ENCODE measurements at places on chromosomes 2 and 18.

- DNase-seq = peak; percentile 49
Measured at GRCh38 chr2:216352653-216353270, 19.5 kb downstream of the MARCHF4 start.

- no peak for DNase-seq
Measured at GRCh38 chr18:6370410-6370809, 44.3 kb downstream of the L3MBTL4 start.

GRCh38 chr2:1623906-1624445 is 120.3 kb downstream of the PXDN start:
- no peak for DNase-seq

GRCh38 chr18:59090966-59091603 is 48.6 kb upstream of the SEC11C start:
- no peak for DNase-seq

DNA sequence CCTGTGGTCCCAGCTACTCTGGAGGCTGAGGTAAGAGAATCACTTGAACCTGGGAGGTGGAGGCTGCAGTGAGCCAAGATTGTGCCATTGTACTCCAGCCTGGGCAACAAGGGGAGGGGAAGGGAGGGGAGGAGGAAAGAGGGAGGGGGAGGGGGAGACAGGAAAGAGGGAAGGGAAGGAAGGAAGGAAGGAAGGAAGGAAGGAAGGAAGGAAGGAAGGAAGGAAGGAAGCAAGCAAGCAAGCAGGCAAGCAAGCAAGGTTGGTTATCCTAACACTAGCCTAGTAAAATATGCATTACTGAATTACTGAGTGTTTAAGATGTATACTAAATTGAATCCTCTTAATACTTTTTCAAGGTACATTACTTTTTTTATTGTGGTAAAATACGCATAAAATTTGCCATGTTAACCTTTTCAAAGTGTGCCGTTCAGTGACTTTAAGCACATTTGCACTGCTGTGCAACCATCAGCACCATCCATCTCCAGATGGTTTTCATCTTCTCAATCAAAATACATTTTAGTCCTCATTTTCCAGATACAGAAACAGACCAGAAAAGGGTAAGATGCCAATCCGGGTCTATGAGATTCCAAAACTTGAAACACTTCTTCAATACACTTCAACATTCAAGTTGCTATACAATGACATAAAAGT is 28.9 kb downstream of the NCKAP1 start:
- no peak for DNase-seq

DNA sequence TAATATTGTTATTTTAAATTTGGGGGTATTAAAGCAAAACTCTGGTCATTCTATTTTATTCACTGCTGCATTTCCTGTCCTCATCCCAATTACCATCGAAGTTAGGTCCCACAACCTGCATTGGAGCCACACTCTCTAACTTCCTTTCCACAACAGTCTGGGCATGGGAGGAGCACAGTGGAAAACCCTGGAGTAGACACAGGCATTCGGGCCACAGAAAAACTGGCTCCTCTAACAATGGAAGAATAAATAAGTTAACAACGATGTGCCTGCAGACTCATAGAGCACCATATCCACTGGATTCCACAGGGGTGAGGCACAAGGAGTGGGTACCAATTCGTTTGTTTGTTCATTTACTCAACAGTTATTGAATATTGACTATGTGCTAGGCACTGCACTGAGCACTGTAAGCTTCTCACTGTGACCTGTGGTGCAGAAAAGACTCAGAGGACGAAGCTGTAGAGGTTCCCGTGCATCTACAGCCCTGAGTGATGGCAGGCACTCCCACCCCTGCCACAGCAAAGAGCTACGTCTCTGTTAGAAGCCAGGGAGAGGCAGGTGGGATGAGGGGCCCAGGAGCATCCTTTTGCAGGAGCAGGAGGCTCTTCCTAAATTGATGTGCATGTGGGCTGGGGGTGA is 154.2 kb upstream of the PGAP1 start:
- DNase-seq = no peak

DNA sequence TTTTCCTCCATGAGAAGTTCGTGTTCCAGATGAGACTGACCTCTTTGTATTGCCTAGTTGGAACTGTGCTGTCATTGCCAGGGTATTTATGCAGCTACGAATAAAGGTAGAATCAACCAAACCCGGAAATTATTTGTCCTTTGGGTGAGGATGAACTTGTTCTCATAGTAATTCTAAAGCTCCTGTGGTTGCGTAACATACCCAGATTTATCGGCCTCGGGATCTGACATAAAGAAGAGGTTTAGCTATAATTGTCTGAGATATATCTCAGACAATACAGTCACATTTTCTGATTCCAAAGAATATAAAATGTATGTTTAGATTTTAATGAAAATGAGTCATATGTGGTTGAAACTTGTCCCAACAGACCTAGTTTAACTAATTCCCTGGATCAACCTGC is 628.7 kb upstream of the LINC00305 start:
- DNase-seq = no peak

DNA sequence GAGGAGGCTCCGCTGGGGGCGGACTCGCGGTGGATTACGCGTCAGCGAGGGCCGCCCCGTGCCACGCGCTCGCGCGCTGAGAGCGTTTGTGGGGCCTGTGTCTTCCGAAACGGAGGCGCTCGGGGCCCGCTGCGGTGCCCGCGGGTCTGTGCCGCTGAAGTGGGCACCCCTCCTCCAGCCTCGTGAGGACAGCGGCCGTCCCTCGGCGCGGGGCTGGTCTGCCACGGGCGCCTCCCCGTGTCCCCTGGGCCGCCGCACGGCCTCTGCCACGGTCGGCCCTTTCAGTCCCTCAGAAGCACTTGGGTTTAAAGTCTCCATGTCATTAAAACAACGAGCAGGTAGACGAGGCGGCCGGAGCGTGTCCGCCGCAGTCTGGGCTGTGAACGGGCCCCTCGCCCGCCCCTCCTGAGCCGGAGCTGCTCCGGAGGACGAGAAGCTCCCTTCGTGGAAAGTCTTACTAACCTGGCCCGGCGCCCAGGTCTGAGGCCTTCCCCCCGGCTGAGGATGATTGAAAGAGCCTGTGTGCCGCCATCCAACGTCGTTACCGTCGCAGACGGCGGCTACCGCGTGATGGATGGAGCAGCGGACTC is 97.6 kb downstream of the NFATC1 start:
- DNase-seq = no peak

DNA sequence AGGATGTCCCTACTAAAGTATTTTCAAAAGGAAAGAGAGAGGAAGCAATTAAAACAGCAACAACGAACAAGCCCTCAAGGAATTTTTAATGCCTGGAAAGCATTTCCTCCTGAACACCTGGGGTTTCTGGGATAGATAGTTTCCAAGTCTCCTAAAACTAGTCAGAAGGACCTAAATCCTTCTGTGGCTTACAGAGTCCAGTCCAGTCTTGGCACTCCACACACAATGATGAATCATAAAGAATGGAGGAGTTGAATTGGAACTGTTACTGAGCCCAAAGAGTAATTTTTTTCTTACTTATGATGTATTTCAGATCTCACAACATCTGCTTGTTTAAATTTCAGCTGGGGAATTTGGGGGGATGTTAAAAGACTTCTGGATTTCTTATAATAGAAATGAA is 144.6 kb upstream of the SETBP1 start:
- no peak for DNase-seq

GRCh38 chr2:145649061-145649460 is 1129.1 kb upstream of the ZEB2 start:
- DNase-seq = no peak

GRCh38 chr2:54065411-54065810 is 50.0 kb upstream of the ACYP2 start:
- DNase-seq = no peak

- no peak for DNase-seq
Measured at GRCh38 chr18:61334491-61334850, 1.2 kb downstream of the CDH20 start.

DNA sequence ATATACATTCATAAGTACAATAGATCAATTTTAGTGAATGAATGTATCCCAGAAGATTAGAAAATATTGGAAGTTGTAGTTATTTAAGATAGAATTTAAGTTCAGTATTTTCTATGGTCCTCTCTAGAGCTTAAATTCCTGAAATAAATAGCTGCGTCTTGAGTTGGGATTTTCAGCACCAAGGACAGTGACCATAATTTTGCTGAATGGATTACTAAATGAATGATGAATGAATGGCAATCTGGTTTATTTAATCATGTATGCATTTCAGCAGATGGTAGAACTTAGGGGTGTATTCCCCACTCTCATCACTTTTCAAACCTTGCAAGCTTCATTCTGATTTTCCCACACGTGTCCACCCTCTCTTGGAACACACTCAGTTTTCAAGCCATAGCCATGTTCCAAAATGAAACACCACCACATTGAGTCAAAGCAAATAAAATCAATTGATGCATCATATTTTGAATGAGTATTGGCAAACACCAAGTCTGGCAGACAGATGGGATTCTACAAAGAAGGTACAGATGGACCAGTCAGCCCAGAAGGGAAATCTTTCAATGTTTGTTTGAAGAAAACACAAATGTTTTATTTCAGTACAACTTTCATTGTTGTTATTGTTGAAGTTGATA is 362.2 kb upstream of the NXPH2 start:
- DNase-seq = peak; percentile 60

GRCh38 chr18:8869696-8870095 is 164.3 kb downstream of the MTCL1 start:
- no peak for DNase-seq

GRCh38 chr2:237306083-237306786 is 107.7 kb downstream of the COL6A3 start:
- no peak for DNase-seq

DNA sequence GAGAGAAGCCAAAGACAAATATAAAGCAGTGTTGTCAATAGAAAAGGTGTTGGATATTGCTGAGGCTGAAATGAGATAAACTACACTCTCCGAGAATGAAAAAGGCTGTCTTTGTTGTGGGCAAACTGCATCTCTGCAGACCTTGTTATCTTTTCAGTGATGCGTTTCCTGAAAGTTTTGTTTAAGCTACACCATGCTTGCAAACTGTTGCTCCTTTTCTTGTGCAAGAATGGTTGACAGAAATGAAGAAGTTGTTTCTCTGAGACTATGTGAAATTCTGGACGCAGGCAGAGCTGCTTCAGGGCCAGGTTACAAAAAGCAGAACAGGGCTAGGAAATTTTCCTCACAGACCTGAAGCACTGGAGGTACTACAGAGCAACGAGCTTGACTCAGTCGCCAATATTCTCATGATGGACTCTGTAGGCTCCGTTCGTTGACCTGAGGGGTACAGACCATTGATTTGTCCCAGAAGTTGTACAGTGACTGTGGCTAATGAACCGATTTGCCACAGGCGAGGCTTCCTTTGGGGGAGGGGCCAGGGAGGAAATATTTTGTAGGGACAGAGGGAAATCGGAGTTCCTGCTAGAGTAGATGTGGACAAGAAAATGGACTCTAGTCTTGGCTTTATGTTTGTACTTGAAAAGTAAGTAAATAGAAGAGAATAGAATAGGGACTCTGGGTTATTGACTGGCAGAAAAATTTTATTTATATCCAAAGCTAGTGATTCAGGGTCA is 3.5 kb upstream of the ATL2 start:
- DNase-seq = peak; percentile 69

DNA sequence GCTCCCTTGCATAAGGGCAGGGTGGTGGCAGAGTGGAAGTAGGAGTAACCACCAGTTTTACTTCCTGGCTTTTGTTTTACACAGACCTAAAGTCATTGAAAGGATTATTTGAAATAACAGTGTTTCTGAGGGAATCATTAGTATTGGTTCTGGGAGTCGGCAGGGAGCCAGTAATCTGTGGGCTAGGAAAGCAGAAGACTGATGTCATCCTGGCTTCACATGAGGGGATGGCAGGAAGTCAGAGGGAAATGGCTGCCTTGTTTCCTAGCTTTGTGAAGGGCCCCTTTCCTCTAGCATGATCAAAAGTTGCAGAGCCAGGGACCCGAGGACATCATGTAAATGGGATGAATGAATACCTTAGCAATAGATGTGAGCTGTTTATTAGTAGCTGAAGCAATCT is 792.6 kb downstream of the CPS1 start:
- no peak for DNase-seq

GRCh38 chr18:51614033-51614432 is 416.6 kb upstream of the MEX3C start:
- no peak for DNase-seq

GRCh38 chr2:155975734-155976133 is 356.8 kb downstream of the NR4A2 start:
- no peak for DNase-seq

DNA sequence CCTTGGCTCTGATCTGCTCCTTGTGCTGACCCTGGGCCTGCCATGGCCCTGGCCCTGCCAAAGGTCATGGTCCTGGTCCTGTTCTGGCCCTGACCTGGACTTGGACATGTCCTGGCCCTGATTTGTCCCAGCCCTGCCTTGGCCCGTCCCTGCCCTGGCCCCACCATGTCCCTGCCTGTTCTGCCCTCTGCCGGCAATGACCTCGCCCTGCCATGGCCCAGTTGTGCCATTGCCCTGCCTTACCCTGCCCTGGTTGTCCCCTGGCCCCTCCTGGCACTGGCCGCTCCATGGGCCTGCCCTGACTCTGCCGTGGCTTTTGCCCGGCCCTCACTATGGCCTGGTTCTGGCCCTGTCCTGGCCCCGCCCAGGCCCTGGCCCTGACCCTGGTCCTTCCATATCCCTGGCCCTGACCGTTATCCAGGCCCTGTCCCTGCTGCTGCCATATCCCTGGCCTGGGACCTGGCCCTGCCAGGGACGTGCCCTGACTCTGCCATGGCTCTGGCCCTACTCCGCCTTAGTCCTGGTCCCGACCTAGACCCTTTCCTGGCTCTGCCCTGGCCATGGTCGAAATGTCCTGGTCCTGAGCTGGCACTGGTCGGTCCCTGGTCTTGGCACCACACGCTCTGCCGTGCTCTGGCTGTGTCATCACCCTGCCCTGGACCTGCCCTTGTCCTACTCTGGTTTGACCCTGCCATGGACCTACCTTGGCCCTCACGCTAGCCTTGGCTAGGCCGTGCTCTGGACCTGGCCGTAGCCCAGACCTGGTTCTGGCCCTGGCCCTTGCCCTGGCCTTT is 6.8 kb upstream of the ANKRD62 start:
- no peak for DNase-seq

- DNase-seq = no peak
Measured at GRCh38 chr2:213476641-213477040, 192.4 kb downstream of the SPAG16 start.

- no peak for DNase-seq
Measured at GRCh38 chr2:214203744-214204289, 207.0 kb upstream of the VWC2L start.

DNA sequence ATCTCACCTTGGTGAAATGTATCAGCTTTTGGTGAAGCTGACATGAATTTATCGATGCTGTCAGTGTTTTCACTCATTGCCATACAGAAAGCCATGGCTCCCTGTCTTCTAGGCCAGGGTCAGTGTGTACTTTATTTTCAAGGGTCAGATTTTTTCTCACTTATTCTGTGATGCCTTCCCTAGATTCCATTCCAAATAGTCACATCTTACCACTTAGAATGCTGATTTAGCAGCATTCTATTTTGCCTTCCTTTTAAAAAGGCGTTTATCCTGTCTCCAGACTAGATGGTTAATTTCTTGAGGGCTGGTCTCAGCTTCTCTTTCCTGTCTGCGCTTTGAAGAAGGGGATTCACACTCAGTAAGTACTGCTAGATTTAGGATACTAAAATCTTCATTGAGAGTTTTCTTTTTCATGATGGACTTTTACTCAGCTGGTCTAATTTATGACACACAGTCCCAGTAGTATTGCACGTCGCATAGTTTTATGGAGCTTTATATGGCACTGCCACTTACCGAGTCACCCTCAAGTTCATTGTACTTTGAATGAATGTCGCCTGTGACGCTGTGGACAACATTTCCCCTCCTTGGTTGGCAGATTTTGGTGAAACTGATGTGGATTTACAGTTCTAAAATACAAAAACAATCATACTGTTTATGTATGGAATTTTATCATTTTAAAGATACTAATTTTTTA is 194.0 kb downstream of the ZNF407 start:
- DNase-seq = no peak
